ENCODE measurements at places on chromosomes 1 and 21.

- no peak for DNase-seq
Observed at GRCh38 chr1:99887890-99888289, 37.7 kb downstream of the AGL start.

- no peak for DNase-seq
Observed at GRCh38 chr1:18941221-18942141, 15.0 kb downstream of the IFFO2 start.

GRCh38 chr1:36297062-36297461, 9.1 kb upstream of the SH3D21 start:
- no peak for DNase-seq

GRCh38 chr1:218967836-218968235, 205.8 kb upstream of the LYPLAL1 start:
- no peak for DNase-seq

Measured in GM12892 (cell line).